ENCODE measurements at places on chromosomes 5 and 9. TPM values are rescaled to one million over a fixed set of nuclear protein-coding genes. Genes with fewer than 3 reads are reported as not detected.

NIPAL4 gene
- 5.3 TPM for total RNA-seq

NMUR2 gene
- total RNA-seq, result not detected

GRCh38 chr5:107517185-107518033 is 153.3 kb downstream of the EFNA5 start:
- DNase-seq, result no peak

- no peak for DNase-seq
These were observed 17.5 kb downstream of the ADRA1B start for GRCh38 chr5:159933531-159934485.

DNA sequence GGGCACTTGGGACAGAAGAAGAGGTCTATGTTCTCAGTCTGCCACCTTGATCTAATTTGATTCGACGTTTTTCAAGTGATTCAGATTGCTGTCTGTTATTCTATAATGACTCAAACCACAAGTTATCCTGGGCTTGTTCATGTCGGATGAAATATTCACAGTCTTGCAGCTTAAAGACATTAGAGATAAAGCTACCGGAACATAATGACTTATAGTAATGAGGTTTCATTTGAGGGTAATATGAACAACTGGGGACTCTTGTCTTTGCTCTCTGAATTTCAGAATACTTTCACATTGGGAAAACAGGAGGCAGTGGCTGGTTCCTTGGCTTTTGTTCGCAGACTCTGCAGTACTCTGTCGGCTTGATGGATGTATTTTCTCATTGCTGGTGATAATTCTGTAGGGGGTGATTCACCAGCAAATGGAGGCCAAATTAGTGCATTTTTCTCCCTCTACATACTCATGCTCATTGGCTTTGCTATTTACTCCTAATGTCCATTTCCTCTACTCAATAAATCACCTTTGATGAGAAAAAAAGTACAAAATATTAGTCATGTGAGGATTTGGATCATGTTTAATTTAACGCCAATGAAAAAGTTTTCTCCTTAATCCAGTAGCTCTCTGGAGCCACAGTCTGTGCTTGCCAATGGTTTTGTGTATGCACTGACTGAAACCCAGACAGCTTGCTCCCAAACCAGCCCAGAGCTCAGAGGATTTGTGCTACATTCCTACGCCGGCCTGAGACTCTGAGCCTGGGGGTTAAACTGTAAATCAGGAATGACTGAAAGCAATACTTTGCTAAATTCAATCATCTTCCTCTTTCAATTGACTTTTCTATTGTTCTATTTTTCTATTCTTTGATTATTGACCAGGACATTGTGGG is 154.7 kb upstream of the ANKH start:
- DNase-seq, result peak; percentile 29

DNA sequence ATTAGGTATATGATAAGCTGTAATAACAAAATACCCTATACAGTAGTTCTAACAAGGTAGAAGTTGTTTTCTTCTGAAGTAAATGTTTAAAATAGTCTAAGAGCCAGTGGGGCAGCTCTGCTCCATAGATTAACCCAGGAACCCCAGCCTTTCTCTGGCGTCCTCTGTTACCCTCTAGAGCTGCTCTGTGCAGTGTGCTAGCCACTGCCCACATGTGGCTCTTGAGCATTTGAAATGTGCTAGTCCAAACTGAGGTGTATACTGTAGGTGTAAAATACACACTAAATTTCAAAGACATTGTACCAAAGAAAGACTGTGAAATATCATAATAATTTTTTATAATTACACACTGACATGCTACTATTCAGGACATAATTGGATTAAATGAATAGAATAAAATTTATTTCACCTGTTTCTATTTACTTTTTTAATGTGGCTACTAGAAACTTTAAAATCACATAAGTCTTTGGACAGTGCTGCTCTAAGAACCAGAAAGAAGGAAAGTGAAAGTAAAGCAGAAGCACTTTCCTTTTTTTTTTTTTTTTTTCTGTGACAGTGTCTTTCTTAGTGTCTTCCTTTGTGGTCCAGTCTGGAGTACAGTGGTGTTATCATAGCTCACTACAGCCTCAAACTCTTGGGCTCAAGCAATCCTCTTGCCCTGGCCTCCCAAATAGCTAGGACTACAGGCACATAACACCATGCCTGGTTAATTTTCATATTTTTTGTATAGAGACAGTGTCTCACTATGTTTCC is 39.3 kb downstream of the RAI14 start:
- no peak for DNase-seq

GRCh38 chr5:161535762-161536161 is 10.8 kb downstream of the GABRB2 start:
- DNase-seq, result peak; percentile 0

- no peak for DNase-seq
These were observed 36.5 kb upstream of the CEP72 start for GRCh38 chr5:575636-576035.

- DNase-seq, result peak; percentile 76
These were observed 218.6 kb downstream of the PJA2 start for GRCh38 chr5:109191153-109191558.

DNA sequence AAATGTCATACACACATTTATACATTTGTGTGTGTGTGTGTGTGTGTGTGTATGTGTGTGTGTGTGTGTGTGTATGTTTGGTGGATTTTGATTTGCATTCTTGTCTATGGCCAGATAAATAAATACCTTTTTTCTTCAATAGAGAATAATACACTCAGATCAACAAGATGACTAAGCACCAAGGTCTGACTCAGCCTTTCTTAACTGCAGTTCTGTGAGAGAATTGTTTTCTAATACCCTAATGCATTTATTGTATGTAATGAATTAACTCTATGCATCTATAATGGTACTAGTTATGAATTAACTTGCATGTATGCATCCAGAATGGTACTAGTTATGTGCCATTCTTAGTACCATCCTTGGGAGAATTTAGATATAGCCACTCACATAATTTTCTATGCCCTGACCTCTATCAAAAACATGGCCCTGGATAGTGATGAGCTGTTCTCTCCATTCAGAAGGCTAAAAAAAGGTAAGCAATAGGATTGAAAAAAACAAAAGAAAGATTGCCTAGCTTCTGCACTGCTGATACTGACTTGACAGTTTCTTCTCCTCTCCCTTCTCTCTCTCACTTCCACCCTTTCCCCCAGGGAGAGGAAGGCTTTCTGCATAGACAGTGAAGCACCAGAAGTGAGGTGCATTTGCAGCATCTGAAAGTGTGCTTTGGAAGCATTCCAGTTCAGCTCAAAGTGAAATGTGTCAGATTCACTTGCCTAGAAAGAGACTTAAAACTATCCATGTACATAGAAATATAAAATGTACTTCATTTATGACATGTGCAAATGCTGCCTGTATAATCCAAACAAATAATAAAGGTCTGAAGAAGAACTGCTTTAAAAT is 55.1 kb upstream of the CCDC112 start:
- peak; percentile 78 for DNase-seq

Data from bronchial epithelial cell (primary cell).